Endothelial cell of coronary artery (primary cell): ENCODE measurements at places on chromosomes 5 and 9. TPM values are rescaled to one million over a fixed set of nuclear protein-coding genes. Genes with fewer than 3 reads are reported as not detected.

The G3BP1 gene
- total RNA-seq: 234 and 259 TPM in 2 replicates

The ORM2 gene
- not detected in 2 replicates for total RNA-seq

The CTXN3 gene
- total RNA-seq: not detected in 2 replicates

The HSPB3 gene
- not detected in 2 replicates for total RNA-seq

The GFI1B gene
- total RNA-seq: not detected in 2 replicates

The ENTPD2 gene
- not detected in 2 replicates for total RNA-seq

The GOLM1 gene
- total RNA-seq: 57.8 and 73.6 TPM in 2 replicates

The GLE1 gene
- total RNA-seq: 21.5 and 21.8 TPM in 2 replicates

The ZNF79 gene
- total RNA-seq: 11.5 and 13.7 TPM in 2 replicates

The CHMP5 gene
- total RNA-seq: 76.5 and 108 TPM in 2 replicates

The MXD3 gene
- 6.6 and 12.1 TPM in 2 replicates for total RNA-seq

The IFNA2 gene
- total RNA-seq: not detected in 2 replicates

The OTP gene
- not detected in 2 replicates for total RNA-seq

The CXCL14 gene
- not detected in 2 replicates for total RNA-seq

The DNAI1 gene
- 0.45 TPM in 1 of 2 replicates, not detected in the other for total RNA-seq

The ECSCR gene
- 217 and 377 TPM in 2 replicates for total RNA-seq

The TXNDC8 gene
- not detected in 2 replicates for total RNA-seq

The GDA gene
- not detected in 2 replicates for total RNA-seq

The ISL1 gene
- not detected in 2 replicates for total RNA-seq

The SLC9A3 gene
- total RNA-seq: 0.45 and 0.66 TPM in 2 replicates

The NPR3 gene
- total RNA-seq: 0.27 and 0.38 TPM in 2 replicates

The TAL2 gene
- total RNA-seq: 0.18 TPM in 1 of 2 replicates, not detected in the other

The PCDHA12 gene
- 0.09 and 0.19 TPM in 2 replicates for total RNA-seq

The SPINK7 gene
- total RNA-seq: not detected in 2 replicates

The TUT7 gene
- total RNA-seq: 29.9 and 37.5 TPM in 2 replicates

The LHX2 gene
- not detected in 2 replicates for total RNA-seq

The DCP2 gene
- 24.8 and 33.9 TPM in 2 replicates for total RNA-seq

The GPRIN1 gene
- 3.1 and 5.7 TPM in 2 replicates for total RNA-seq

The TPM2 gene
- 316 and 644 TPM in 2 replicates for total RNA-seq

The LECT2 gene
- total RNA-seq: not detected in 2 replicates

The HEMGN gene
- total RNA-seq: not detected in 2 replicates

The SPATA6L gene
- 0.47 and 1.3 TPM in 2 replicates for total RNA-seq

The SLC45A2 gene
- total RNA-seq: 0.09 TPM in 1 of 2 replicates, not detected in the other

The LEAP2 gene
- 0.09 and 0.19 TPM in 2 replicates for total RNA-seq

The KCNIP1 gene
- not detected in 2 replicates for total RNA-seq

The WNK2 gene
- not detected in 2 replicates for total RNA-seq

The SPINK4 gene
- total RNA-seq: not detected in 2 replicates

The TRIM52 gene
- total RNA-seq: 4.3 and 9.1 TPM in 2 replicates

The TSLP gene
- total RNA-seq: under 0.01 and 0.09 TPM in 2 replicates

The CDH9 gene
- total RNA-seq: not detected in 2 replicates

The PCDHA9 gene
- total RNA-seq: 0.09 TPM in 2 replicates

The GRM6 gene
- not detected in 2 replicates for total RNA-seq

The LURAP1L gene
- total RNA-seq: 3.9 and 4.5 TPM in 2 replicates

The TICAM2 gene
- total RNA-seq: 0.45 and 1.5 TPM in 2 replicates

The LRRC26 gene
- not detected in 2 replicates for total RNA-seq

The FOXD4 gene
- total RNA-seq: 0.09 and 0.19 TPM in 2 replicates

The CRB2 gene
- not detected in 2 replicates for total RNA-seq

The FAM174A gene
- total RNA-seq: 17.8 and 26.4 TPM in 2 replicates

The CNTNAP3 gene
- total RNA-seq: 34.0 and 60.5 TPM in 2 replicates

The KIF4B gene
- 0.19 and 0.27 TPM in 2 replicates for total RNA-seq

The FAM200C gene
- total RNA-seq: 2.3 and 3.6 TPM in 2 replicates

The SKP2 gene
- total RNA-seq: 14.3 and 19.6 TPM in 2 replicates

The HRH2 gene
- total RNA-seq: under 0.01 and 0.09 TPM in 2 replicates

The IGFBPL1 gene
- total RNA-seq: not detected in 2 replicates

The GARNL3 gene
- total RNA-seq: 2.7 and 4.1 TPM in 2 replicates
